ENCODE measurements at places on chromosomes 1 and 21.

GRCh38 chr1:29644812-29645211 lies 408.5 kb downstream of the PTPRU start:
- DNase-seq: no peak

GRCh38 chr1:229623838-229624237 lies 2.1 kb downstream of the TAF5L start:
- DNase-seq: no peak

DNA sequence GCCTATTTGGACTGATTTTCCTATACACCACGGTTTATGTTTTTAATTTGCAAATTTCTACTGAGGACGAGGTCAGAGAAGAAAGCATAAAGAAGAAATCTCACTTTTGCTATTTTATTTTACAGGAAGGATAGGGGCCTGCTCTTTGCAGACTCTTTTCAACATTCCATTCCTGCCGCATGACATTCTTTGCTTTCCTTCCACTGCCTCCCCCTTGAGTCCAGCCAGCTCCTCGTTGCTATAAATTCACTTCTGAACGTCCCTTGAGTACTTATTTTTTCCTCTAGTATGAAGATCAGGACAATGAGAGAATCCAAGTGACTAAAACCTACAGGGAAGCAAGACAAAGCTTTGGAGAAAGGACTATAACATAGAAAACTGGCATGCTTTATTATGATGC lies 53.4 kb upstream of the PTGFR start:
- no peak for DNase-seq

DNA sequence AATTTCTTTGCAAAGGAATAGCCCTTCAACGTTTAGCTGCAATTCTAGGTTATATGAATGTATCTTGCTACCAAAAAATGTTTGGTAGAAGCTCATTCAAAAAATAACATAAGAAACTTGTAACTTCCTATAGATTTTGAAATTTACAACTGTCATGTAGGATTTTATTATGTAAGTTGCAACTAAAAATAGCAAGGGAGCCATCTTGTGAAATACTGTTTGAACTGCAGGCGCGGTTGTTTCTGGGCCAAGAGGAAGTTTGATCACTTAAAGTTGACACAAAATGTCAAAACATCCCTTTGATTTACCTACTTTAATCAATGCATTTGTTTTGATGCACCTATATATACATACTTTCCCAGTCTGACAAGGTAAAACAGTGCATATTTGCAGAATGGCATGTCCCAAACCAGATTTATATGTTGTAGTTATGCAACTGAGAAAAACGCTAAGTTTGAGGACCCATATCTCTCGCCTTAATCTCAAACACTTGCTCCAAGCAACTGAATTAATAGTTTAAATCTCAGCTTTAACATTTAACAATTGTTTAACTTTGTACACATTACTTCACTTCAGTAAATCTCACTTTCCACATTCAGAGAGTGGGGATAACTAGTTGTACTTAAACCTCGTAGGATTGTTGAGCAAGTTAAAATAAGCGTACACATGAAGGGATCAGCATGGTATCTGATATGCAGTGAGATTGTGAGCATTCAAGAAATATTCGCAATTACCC lies 63.9 kb downstream of the KCNK2 start:
- no peak for DNase-seq

DNA sequence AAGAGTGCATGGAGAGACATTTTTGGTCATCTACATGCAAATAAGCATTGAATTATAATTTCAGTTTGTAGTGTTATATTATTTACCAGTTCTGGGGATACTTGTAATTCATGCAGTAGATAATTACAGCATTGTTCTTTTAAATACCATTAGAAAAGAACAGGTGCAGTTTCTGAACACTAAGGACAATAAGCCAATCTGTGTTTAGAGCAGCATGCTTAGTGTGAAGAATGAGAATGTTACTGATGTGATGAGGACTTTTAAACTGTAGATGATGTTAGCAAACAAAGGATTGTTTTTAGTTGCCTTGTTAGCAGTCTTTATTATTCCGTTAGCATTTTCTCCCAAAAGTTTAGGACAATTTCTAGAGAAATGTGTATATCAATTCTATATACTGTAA lies 348.3 kb downstream of the BRINP3 start:
- DNase-seq: no peak

GRCh38 chr1:151340870-151341754 lies 5.9 kb downstream of the RFX5 start:
- DNase-seq: peak; percentile 52

- DNase-seq: peak; percentile 64
Measured at GRCh38 chr21:29376556-29376955, 77.8 kb downstream of the BACH1 start.

DNA sequence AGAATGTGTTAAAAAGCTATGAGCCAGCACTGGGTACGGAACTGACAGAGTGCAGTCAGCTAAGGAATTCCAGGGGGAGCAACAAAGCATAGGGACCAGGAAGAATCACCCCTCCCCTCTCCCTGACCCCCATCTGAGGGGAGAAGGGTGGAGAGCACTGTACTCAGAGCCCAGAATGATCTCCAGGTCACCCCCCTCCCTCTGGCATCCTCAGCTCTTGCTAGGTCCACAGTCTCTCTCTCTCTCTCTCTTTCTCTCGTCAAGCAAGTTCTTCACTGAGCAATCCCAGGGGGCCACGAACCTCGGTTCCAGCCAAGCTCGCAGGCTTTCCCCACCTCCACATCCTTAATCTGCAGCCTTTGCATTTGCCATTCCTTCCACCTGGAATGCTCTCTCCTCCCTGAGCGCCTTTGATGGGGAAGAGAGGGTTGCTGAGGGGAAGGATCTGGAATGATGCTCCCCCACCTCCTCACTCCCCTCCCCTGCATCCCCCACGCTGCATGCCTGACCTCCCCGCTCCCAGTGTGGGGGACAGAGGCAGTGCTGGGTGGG lies 6.7 kb upstream of the WASF2 start:
- no peak for DNase-seq

DNA sequence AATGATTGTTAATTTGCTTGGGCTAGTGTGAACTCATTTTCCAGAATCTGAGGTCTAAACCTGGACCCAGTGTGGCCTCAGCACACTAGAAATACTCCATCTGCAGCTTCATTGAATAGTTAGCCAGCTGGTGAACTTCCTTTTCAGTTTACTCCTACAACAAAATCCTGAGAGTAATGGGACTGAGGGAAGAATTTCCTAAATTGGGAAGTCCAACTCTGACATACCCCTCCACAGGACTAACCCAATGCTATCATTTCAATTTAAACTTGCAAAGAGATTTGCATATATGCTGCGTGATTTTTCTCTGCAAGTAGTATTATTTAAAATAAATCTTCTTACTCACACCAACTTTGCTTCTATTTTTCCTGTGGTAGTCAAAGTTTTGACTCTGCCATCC lies 27.8 kb upstream of the PIGC start:
- no peak for DNase-seq

- no peak for DNase-seq
Measured at GRCh38 chr1:208084764-208085163, 159.4 kb downstream of the PLXNA2 start.

- DNase-seq: no peak
Measured at GRCh38 chr21:44880405-44881197, 7.1 kb upstream of the PTTG1IP start.

DNA sequence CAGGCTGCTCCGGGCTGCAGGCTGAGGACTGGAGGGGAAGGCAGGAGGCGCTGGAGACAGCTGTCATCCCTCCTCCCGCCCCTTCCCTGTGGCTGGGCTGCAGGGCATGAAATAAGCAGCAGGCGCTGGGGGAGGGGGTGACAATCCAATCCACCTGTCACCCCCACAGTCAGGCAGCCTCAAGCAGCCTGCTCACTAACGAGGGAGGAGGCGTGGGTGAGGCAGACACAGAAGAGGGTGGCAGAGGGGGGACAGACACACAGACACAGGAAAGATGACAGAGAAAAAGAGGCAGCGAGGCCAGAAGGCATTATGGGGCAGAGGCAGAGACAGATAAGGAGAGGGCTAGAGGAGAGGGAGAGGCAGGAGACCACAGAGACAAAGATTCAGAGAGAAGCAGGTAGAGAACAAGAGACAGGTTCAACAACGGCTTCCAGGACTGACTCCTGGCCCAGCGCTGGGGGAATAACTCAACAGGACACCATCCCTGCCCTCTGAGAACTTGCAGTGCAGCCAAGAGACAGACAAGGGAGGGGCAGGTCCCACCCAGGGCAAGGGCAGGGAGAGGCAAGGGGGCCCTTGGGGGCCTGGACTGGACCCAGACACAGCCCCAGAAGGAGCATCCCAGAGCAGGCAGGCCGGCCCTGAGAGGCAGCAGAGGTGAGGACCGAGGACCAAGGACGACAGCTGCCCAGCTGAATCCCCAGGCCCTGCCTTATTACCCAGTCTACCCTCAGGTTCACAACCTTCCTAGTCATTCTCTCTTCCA lies 11.2 kb downstream of the MEF2D start:
- no peak for DNase-seq

- no peak for DNase-seq
Measured at GRCh38 chr1:197393105-197393504, 125.1 kb downstream of the CRB1 start.

- no peak for DNase-seq
Measured at GRCh38 chr1:86396498-86396890, 371 bp upstream of the ODF2L start.

GRCh38 chr21:34724857-34725195 lies 56.0 kb downstream of the CLIC6 start:
- DNase-seq: no peak

DNA sequence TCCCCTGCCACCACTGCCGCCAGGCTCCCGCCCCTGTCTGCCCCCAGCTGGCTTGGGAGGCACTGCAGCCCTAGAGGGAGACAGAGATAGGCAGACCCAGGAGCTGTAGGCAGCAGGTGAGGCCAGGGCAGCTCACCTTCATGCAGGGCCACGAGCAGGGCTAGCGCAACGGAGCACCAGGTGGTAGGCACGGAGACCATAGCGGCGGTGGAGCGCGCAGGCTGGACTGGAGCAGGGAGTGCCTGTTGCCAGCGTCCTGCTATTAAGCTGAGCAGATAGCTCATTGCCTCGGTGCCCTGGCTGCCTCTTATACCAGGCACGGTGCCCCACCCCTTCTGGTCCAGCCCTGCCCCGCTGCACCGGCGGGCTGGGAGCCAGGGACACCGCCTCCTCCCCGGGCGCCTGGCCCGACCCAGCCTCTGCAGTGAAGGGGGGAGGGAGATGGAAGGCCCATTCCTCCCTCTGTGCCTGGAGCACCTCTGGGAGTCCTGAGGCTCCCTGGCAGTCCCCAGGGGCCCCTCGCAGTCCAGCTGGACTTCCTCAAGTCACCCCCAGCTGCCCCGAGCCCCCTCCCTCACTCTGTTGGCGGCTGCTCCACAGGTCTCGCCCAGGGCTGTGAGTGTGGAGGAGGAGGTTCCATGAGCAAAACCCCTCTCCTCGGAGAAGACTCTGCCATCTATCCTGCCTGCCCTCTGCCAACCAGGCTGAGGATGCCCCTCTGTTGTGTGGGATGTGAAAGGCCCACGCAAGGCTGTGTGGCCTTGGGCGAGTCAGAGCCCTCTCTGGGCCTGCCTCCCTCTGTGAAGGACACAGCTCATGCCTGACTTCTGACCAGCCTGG lies at the start of gene EDN2:
EDN2 (minus strand) TSS at position 282 of the 840 bp plus-strand sequence; CDS start at position 200, 82 bp downstream.
- DNase-seq: no peak

DNA sequence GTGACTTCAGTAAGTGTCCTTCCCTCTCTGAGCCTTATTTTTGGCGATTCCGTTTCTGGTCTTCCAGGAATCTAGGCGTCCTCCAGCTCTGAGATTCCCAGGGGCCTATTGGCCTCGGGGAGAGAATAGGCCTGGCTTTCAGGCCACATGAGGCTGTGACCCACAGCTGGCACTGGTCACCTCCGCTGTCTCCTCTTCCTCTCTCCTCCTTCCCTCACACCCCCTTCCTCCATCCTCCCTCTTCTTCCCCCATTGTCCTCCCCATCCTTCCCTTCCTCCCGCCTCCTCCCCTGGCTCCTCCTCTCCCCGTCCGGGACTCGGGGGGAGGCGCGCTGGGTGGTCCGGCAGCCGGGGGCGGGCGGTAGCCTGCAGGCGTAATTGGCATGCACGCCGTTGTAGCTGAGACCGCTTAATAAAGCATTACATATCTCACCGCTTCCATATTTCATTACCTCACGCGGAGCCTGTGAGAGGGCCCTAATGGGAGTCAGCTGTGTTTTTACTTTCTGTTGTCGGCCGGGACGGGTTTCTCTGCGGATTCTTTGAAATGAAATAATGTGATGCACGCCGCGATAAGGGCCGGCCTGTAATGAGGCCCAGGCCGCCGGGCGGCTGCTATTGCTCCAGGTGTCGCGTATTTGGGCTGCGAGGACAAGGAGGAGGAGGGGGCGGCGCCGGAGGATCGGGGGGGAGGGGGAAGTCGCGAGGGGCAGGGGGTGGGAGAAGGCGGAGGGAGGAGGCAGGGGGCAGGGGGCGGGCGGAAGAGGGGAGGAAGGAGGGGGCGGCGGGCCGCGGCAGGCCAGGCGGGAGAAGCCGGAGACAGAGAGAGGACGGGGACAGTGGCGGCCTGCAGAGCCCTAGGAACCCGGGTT lies 95.3 kb downstream of the FOXD2 start:
- DNase-seq: peak; percentile 6

- DNase-seq: no peak
Measured at GRCh38 chr1:241838897-241839296, 9.1 kb upstream of the EXO1 start.

- DNase-seq: no peak
Measured at GRCh38 chr1:52460694-52461093, 56.3 kb downstream of the PRPF38A start.

DNA sequence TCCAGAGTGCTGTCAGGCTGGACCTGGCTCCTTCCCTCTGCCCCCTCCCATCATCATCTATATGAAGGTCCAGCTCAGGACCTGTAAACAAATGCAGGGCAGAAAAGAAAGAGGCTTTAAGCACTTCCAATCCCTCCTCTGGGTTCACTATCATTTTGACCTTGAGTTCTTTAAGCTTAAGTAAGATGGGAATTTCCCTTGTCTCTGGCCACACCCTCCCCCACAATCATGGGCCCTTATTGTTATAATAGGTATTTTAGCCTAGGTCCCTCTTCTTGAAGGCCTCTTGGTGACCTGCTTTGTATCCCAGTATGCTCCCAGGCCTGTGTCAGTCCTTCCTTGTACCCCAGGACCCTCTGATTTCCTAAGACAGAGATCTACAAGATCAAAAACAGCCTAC lies 45.1 kb upstream of the EPS15 start:
- DNase-seq: no peak

DNA sequence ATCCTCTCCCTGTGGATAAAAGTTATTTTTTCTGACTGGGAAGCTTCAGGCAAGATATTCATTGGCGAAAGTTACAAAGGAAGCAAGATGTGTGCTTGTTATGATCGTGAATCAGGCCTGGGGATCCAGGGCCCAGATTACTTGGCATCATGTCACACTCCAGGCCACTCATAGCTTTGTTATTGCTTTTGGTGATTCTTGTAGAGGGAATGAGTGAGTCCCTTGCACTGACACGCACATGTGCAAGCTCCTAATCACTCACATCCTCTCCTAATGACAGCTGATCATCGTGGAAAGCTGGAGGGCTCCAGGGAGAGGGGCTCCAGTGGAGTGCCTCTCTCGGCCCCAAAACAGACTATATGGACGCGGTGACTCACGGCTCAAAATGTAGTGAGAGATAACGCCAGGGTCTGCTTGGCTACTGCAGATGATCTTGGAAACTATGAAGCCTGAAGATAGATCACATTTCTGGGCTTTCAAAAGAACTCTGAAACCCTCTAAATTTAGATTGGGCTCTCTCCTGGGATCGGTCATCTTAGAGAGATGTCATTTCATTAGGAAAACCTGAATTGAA lies 481.1 kb upstream of the USP24 start:
- DNase-seq: no peak

Measured in stimulated activated naive CD8-positive, alpha-beta T cell treated with anti-CD3 and anti-CD28 coated beads, Interleukin-15, Interleukin-2, amounts not matched to agents 100 U/mL and 50 U/mL, for 24 hours (primary cell).